ENCODE measurements at places on chromosomes 1 and 21.

GRCh38 chr1:82844447-82844846, 1043.7 kb downstream of the ADGRL2 start:
- no peak for DNase-seq

- DNase-seq: no peak
Measured at GRCh38 chr1:230149751-230150584, 82.9 kb downstream of the GALNT2 start.

GRCh38 chr21:43267391-43268085, 98.7 kb downstream of the CRYAA start:
- DNase-seq: no peak

DNA sequence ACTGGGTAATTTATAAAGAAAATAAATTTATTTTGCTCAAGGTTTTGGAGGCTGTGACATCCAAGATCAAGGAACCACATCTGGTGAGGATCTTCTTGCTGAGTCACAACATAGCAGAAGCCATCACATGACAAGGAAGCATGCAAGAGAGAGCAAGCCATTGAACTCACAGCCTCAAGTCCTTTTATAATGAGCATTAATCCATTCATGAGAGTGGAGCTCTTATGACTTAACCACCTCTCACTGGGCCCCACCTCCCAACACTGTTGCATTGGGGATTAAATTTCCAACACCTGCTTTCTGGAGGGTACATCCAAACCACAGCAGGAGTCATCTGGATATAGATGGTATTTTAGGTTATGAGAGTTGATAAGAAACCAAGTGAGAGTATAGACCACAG, 20.6 kb upstream of the EGLN1 start:
- no peak for DNase-seq

DNA sequence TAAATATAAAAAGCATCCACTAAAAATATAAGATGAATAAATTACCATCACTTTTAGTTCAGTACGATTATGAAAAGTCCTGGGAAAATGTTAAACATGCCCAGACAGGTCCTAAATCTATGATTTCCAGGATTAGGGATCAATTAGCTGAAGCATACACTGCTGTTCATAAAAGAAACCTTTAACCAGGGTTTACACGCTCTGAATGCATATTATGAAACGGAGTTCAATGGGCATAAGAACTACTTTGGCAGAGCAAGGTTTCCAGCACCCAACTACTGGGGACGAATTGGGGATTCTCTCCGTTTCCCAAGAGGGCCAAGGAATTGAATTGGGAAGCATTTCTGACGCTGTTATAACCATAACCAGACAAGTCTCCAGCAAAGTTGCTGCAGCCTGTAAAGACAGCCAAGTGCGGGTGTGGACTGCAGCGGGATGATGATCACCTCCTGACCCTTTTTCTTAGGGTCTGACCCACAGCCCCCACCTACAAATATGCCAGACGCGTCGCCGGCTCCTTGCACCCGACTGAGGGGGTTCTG, 1.6 kb downstream of the SLC30A1 start:
- DNase-seq: no peak

GRCh38 chr1:245469734-245470133, 314.9 kb downstream of the KIF26B start:
- DNase-seq: no peak

DNA sequence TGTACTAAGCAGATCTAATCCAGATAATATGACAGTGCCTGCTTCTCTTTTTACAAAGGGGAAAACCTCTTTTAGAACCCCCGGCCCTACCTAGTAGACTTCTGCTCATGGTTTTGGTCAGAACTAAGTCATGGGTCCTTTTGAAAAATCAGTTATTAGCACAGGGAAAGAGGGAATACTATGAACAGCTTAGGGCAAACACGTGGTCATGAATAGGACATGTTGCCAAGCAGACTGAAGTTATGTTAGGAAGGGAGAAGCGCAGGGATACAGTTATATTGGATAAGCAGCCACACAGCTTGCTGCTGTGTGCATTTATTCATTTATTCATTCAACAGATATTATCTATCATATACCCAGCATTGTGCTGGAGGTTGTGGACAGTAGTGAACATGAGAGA, 25.3 kb upstream of the IGSF3 start:
- no peak for DNase-seq

DNA sequence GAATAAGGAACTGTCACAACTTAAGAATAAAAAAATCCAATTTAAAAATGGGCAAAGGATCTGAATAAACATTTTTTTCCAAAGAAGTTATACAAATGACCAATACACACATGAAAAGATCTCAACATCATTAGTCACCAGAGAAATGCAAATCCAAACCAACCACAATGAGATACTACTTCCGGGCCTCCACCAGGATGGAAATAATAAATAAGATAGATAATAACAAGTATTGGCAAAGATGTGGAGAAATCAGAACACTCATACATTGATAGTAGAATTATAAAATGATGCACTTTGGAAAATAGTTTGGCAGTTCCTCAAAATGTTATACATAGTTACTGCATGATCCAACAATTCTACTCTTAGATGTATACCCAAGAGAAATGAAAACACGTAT, 18.7 kb downstream of the ZSWIM5 start:
- DNase-seq: no peak

DNA sequence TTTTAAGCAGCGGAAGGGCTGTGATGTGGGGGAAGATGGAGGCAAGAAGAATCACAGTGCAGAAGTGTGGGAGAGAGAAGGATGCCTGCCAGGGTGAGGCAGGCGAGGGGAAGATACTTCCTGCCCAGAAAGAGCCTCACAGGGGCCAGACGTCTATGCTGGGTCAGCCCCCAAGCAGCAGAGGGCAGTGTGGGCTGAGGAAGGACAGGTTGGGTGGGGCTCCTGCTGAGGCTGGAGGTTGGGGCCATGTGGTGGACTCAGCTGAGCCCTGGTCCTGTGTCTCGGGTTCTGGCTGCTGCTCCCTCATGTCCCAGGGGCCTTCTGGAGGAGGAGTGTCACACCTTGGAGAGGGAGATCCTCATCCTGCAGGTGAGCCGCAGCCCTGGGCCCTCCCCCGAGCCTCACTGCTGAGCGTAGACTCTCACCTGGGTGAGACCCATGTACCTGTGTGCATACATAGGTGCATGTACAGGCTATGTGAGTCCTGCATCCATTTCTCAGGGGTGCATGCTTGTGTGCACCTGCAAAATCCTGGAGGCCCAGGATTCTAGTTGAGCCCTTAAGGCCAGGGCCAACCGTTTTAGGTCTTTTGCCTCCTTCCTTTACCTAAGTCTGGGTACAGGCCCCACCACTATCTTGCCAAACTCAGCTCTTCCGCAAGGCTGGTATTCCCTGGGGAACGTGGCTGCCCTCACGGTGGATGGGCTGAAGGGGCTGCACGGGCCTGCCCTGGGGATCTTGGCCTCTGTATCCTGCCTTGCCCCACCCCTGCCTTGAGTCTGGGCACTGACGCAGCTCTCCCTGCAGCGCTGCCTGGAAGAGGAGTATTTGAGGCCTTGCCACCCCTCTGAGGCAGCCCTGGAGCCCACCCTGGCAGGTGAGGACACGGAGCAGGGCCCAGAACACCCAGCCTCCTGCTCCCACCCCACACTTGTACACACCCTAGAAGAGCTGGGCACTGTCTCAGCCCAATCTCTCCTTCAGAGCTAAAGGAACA, 3.7 kb downstream of the CCDC24 start:
- DNase-seq: no peak

- DNase-seq: peak; percentile 62
Measured at GRCh38 chr21:17585875-17586450, 26.7 kb downstream of the BTG3 start.

DNA sequence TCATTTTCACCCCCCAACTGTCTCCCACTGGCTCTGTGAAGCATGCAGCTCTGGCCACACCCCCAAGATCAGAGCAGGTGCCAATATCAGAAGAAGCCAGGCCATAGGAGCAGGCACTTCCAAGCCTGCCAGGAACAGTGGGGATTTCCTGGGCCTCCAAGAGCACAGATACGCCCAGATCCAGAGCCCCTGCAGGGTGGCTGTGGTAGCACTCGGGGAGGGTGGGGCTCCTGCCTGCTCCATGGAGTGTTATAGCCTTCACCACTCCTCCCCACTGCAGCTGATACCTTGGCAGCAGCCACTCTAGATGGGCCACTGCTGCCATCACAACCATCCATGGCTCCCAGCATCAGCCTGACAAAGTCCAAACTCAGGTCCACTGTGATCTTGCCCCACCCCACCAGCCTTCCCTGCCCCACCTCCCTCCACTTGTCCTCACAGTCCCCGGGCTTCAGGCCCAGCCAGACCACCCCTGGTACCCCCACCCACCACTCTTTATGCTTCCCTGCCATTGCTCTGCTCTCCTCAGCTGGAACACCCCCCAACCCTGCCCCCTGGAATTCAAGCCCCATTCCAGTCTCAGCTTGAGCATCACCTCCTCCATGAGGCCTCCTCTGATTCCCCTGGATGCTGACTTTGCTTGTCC, 448.3 kb downstream of the MATN1 start:
- no peak for DNase-seq

GRCh38 chr1:85047472-85048295, 616 bp downstream of the MCOLN3 start:
- DNase-seq: no peak

GRCh38 chr1:17550729-17551584, 11.5 kb downstream of the ARHGEF10L start:
- no peak for DNase-seq

- DNase-seq: no peak
Measured at GRCh38 chr1:156429313-156430060, 60.5 kb downstream of the RHBG start.

GRCh38 chr1:86915737-86916235, 1.4 kb downstream of the HS2ST1 start:
- no peak for DNase-seq

DNA sequence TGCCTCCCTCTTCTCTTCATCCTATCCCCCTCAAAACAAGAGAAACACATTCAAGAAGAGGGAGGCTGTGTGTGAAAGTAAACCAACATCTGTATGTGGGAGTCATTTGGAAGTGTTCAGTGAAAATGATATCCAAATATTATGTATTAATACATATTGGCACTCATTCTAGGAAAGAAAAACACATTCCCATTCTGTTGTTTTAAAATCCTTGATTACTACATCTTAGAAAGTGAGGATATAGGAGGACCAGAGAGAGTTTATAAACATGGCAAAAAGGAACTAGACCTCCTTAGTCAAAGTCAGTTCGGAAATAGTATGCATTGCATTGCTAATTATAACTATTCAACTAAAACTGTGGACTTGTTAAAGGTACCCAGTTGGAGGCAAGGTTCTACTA, 786.6 kb downstream of the ADGRL2 start:
- no peak for DNase-seq

DNA sequence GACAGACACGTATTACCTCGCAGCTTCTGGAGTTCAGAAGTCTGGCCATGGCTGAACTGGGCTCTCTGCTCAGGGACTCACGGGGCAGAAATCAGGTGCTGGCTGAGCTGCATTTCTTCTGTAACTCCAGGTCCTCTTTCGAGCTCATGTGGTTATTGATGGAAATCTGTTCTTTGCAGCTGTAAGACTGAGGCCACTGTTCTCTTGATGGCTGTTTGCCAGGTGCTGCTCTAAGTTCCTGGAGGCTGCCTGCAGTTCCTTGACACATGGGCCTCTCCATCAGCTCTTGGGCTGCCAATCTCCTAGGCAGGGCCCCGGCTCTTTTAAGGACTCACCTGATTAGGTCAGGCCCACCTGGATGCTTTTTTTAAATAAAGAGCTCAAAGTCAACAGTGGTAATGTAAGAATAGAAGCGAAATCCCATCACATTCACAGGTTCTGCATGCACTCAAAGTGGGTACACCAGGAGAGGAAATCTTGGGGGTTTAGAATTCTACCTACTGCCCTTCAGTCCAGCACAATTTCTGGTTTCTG, 139.1 kb downstream of the KAZN start:
- DNase-seq: no peak

- no peak for DNase-seq
Measured at GRCh38 chr1:113653741-113654140, 105.5 kb downstream of the PHTF1 start.

DNA sequence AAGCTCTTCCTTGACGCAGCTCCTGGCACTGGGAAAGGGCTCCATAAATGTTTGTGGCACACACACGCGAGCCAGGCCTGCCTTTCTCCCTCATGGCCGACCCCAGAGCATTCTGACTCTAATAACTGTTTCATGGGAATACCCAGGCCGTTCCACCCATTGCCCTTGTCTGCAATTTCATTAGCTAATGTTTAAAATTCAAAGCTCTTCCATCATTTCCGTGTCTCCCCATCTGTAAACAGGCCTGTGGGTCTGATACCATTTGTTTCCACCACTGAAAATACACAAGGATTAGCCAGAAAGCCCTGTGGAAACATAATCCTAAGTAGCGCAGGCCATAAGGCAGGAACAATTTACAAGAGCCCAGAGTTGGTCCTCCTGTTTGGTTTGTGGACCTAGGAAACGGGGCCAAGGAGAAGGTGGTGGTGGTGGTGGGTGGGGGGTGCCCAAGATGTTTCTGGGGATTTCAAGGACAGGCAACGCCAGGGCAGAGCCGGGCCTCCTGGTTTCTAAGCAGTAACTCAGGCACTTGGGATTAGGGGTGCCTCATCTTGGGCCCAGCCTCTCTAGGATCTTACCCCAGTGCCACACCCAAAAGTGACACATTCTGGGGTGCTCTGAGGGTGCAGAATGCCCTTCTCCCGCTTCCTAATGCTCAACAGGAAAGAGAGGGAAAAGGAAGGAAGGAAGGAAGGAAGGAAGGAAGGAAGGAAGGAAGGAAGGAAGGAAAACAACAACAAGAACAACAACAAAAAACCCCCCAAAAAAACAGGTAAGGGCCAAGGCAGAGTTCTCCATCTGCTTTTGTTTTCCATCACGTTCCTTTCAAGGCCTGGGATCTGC, 79.4 kb downstream of the SSBP3 start:
- no peak for DNase-seq
